ENCODE measurements at places on chromosomes 11 and 22.

- DNase-seq: no peak
These were observed 61.7 kb downstream of the PTPRJ start for GRCh38 chr11:48041877-48042695.

GRCh38 chr11:14181121-14181520, 177.9 kb downstream of the RRAS2 start:
- no peak for DNase-seq

GRCh38 chr11:96969251-96969650, 579.4 kb downstream of the JRKL start:
- DNase-seq: no peak

DNA sequence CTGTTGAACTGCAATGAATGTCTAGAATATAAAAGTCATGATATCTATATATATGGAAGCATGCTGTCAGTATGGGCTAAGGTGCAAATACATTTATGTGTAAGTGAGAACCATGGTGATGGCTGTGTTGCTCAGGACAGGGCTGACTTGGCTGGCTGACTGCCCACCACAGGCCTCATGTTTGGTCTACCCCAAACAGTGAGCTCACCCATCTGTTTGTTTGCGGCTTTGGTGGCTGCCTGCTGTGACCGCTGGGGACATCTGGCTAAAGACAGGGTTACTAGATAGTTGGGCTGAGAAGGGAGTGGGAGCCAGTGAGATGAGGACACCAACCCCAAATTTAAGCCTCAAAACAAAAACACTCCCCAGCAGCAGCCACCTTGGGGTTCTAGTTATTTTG, 6.3 kb downstream of the CD44 start:
- DNase-seq: peak; percentile 81

- DNase-seq: no peak
These were observed 19.6 kb downstream of the PRR14L start for GRCh38 chr22:31730344-31730711.

- DNase-seq: peak; percentile 44
These were observed 20.4 kb downstream of the CCDC81 start for GRCh38 chr11:86395061-86395551.

DNA sequence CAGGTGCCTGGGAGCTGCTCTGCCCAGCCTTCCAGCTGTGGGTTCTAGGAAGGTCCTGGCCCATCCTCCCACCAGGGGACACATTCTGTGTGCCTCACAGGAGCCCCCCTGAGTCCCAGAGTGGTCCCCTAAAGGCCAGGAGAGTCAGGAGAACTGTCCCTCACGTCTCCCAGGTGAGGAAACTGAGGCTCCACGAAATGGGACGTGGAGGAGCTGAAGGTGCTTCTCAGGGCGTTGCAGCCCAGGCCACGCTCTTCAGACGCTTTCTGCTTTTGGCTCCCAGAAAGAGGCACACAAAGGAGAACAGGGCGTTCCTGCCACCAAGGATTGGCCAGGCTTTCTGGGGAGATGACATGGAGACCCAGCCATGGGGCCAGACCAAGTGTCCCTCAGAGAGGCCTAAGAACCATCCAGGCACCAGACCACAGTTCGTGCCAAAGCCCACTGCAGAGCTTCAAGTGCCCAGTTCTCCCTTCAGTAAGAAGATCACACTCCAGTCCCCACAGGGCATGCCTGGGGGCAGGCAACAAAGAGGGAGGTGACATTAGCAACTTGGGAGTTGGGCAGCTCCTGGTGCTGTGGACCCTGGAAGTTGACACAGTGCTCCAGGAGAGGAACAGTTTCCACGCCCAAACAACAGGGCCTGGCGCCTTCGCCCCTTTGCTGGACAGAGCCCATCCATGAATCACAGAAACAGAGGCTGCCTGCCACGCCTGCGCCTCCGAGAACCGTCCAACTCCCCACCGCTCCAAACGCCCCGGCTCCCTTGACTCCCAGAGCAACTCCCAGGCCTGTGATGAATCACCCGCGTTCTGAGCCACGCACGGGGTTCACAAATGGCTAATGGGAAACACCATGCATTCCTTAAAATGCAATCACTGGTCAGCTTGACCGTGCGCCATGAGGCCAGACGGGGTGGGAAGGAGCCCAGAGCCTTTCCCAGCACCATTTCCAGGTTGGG, 589.2 kb downstream of the BRD1 start:
- DNase-seq: no peak

- DNase-seq: no peak
These were observed at the start of gene GAB2 for GRCh38 chr11:78417175-78417887. Gene GAB2 (minus strand): TSS chr11:78417820. CDS start chr11:78417720, 100 bp downstream.

GRCh38 chr11:105241136-105241535, 101.6 kb upstream of the CARD18 start:
- no peak for DNase-seq

DNA sequence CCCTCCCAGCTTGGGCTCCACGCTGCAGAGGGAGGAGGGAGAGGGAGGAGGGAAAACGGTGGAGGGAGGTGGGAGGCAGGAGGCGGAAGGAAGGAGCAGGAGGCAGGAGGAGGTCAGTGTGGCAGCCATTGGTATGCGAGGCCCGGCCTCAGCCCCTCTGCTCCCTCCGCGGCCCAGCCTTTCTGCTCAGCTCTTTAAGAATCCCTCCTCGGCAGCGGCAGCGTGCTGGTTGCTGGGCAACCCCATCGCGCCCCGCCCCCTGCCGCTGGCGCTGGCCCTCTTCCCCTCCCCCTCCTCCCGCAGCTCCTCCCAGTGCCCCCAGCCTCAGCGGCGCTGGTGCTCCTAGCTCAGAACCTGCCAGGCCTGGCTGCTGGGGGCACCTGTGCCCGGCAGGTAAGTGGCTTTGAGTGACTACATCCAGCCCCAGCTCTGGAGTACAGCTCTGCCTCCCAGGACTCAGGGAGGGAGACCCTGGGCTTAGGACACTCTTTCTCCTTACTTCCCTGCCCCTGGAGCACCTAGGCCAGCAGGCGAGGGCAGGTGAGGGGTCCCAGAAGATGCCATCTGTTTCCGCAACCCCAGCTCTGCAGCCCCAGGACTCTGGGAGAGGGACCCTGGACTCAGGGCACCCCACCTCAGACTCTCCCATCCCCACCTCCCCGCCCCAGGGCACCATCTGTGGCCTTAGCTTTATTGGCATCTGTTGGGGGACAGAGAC, 7.2 kb upstream of the FLRT1 start:
- no peak for DNase-seq

DNA sequence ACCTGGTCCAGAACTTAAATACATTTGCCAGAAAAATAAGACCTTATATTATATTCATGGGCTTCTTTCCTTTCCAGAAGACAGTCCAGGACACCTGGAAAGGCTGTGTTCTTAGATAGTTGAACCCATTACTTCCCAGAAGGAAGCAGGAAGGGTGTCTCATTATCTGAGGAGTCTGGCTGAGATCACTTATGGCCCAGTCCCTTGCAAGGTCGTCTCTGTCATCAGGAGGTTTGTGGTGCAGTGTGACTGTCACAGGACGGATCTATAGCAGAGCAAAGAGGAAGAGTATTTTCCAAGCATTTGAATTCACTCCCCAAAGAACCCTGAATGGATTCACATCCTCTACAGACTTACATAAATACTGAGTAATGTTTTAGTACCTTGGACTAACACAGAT, 270.7 kb upstream of the MTNR1B start:
- DNase-seq: no peak

DNA sequence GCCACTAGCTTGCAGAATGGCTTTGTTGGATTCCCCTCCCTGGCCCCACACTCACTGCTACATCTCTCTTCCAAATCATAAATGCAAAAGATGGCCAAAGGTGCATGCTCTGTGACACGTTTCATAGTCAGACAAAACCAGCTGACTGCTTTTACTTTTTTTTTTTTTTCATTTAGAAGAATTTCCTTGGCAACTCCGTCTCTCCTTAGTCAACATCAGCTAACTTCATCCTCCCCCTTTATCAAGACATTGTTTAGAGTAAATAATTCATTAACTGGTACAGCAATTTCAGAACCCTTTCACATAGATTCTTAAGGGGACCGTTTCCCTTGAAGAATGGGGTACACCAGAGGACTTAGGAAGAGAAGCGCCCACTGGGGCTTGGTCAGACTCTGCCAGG, 16.0 kb downstream of the KCNQ1OT1 start:
- DNase-seq: no peak

GRCh38 chr22:48218889-48219420, 1456.5 kb downstream of the TBC1D22A start:
- no peak for DNase-seq

GRCh38 chr11:17812865-17813187, 78.2 kb downstream of the KCNC1 start:
- DNase-seq: no peak

All from brain microvascular endothelial cell (primary cell).